ENCODE measurements at places on chromosomes 12 and 14.

DNA sequence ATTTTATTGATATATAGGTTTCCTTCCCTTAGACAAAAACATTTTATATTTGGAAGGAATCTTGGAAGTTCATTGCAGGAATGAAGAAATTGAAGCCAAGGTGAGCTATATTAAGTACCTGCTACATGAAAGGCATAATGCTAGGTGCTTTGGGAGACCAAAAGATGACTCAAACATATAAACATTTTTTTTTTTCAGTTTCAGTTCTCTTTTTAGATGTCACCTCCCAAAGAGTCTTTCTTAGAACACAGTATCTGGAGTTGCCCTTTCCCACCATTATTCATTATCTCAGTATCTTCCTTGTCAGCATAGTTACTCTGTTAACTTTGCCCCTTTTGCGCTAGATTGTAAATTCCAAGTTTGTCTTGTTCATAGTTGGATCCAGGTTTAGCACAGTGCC, 1.1 kb downstream of the LIN52 start:
- ATAC-seq, result no peak

- ATAC-seq, result no peak
Measured at GRCh38 chr12:60094436-60094835, 498.6 kb downstream of the SLC16A7 start.

DNA sequence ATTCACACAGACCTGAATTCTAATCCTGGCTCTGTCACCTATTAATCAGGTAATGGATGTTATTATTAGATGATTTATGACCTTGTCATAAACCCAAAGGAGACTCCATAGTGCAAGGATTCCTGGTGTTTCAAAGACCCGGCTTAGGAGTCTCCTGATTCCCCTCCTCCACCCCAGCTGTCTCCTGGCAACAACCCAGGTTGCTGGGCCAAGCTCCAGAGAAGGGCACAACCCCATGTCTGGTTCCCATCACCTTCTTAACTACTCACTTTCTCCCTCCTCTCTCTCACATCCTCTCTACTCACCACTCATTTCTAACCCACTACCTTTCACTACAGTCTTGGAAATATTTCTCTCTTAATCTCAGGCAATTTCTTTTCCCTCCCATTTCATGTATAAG, 41.6 kb downstream of the RHOJ start:
- ATAC-seq, result no peak

GRCh38 chr12:6154730-6155459, 30.4 kb upstream of the VWF start:
- ATAC-seq, result peak; percentile 86

DNA sequence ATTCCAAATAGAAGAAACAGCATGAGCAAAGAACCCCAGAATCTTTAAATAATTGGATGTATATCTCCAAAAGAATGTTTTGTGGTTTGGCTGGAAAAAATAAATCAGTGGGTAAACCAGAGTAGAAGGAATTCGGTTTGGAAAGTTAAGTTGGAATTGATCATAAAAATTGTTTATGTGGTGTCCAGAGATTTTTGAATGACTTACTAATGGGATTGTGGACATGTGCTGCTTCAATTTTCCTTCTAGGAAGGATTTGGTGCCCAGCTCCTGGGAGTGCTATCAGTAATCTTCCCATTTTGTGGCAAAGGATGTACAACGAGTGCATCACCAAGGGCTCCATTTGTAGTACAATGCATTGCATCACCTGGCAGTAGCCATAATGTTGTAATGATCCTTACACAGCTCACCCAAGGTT, 224.8 kb downstream of the SLC16A7 start:
- no peak for ATAC-seq

GRCh38 chr14:73810478-73811163, 41.0 kb upstream of the PTGR2 start:
- no peak for ATAC-seq

- no peak for ATAC-seq
Measured at GRCh38 chr12:2356601-2357125, 303.9 kb downstream of the CACNA1C start.

- ATAC-seq, result no peak
Measured at GRCh38 chr14:51165415-51165814, 70.5 kb upstream of the TRIM9 start.

DNA sequence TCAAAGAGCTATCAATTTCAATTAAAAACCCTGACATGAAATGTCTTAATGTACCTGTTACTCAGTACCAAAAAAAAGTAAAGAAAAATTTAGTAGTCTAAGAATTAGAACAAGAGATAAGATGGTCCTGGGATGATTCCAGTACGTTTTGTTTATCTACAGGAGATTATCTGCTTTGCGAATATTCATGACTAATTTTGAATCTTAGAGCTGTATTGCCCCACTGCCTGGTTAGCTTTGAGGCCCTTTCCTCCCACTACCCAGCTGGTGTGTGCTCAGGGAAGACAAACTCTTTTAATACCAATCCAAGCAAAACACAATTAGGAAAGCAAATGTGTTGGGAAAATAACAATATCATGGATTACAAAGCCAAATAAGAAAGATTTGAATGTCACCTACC, 263.5 kb downstream of the FOXG1 start:
- no peak for ATAC-seq

- no peak for ATAC-seq
Measured at GRCh38 chr12:121513464-121514183, 67.2 kb downstream of the KDM2B start.

DNA sequence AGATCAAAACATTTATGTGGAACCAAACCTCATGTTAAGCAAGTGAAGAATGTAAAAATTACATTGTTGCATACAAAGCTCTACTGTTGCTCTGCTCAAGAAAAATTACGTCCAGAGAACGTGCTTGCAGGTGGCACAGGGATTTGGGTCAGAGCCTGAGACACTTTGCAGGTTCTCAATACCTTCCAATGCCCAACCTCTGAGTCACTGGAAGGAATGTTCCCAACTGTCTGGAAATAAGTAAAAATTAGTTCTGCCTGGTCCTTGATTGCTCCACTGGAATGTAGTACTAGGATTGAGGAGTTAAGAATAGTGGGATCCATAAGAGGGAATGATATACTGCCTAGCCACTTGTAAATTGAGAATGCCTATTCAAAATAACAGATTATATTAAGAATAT, 2.8 kb upstream of the IFNG start:
- ATAC-seq, result no peak

GRCh38 chr14:78451319-78451695, 281.1 kb downstream of the NRXN3 start:
- ATAC-seq, result no peak

DNA sequence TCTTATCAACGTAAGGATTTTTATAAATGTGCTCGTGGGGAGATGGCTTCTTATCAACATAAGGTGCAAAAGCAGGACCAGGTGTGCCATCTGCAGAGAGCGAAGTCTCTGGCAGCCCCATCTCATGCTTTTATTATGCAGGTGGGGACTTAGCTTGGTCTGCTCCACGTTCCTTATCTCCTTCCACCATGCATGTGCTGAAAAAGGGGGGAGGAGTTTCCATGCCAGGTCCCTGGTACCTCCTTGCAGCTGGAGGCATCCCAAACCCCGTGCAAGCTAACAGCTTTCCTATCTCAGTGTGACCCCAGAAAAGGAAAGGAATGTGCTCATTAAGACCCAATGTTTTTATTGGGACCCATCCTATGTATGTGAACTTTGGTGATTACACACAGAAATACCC, 608.5 kb downstream of the TMEM121 start:
- ATAC-seq, result no peak

DNA sequence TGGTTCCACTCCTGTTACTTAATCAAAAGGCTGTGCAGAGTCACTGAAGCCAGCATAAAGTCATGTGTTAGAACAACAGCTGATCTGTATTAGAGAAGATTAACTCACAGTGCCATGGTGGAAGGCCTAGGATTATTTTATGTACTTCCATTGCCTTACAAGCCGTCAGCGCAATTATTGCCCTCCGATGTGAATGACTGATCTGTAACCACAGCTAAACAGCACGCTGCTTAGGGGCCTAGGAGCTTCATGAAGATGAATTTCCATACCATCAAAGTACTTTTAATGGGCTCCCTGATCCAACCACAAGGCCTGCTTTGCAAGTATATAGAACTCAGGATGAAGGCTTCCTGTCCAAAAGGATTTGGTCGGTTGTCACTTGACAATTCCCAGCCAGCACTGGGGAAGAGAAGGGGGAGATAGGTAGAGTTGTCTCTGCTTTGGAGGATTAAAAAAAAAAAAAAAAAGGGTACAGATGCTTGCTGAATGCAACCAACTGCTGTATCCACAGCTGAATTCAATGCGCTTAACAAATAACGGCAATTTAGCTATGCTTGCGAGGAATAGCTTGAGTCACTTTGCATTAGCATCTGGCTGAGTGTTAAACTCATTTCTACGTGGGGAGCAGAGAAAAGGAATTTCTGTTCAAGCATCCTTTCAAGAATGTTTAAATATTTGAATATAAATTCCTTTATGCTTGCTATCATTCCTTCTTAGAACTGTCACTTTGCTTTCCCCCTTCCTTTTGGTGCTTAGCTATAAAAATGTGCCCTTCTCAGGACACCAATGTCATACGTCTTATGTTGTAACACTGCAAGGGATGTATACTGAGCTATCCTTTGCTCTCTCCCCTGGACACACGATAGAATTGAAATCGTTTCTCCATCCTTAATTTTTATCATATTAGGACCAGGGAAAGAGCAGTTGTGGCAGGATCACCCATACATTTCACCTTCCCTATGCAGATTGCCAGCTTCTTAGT, 387.8 kb downstream of the SOX5 start:
- ATAC-seq, result no peak

- ATAC-seq, result no peak
Measured at GRCh38 chr12:97982684-97983083, 520.1 kb downstream of the RMST start.

- no peak for ATAC-seq
Measured at GRCh38 chr14:59120921-59121320, 67.5 kb upstream of the DAAM1 start.

DNA sequence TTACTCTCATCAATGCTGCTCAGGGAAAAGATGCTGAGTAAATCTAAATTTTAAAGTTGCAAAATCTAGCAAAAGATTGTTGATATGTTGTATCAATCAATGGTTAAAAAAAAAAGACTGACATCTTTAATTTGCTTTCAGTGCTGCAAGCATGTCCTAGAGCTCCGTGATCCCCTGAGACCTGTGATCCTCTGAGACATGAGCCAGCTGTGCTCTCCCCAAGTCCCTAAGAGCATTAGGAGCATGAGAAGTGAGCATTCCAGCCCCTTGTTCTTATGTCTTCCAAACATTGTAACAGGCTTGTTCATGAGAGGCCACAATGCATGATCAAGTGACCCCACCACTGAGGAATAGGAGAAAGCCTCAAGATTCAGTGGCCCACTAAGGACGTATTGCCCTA, 116.6 kb downstream of the DAD1 start:
- no peak for ATAC-seq

- no peak for ATAC-seq
Measured at GRCh38 chr14:85616386-85616885, 86.5 kb downstream of the FLRT2 start.

- no peak for ATAC-seq
Measured at GRCh38 chr14:68657300-68658028, 135.4 kb downstream of the ZFP36L1 start.

- ATAC-seq, result no peak
Measured at GRCh38 chr12:124431971-124432370, 135.4 kb downstream of the NCOR2 start.

Data from gastroesophageal sphincter (tissue), 4 donors.